ENCODE measurements at places on chromosomes 6 and 20.

- DNase-seq: no peak
These were observed 5.3 kb upstream of the CNKSR3 start for GRCh38 chr6:154515826-154516225.

GRCh38 chr6:129641344-129641743 is 68.6 kb downstream of the ARHGAP18 start:
- no peak for DNase-seq

DNA sequence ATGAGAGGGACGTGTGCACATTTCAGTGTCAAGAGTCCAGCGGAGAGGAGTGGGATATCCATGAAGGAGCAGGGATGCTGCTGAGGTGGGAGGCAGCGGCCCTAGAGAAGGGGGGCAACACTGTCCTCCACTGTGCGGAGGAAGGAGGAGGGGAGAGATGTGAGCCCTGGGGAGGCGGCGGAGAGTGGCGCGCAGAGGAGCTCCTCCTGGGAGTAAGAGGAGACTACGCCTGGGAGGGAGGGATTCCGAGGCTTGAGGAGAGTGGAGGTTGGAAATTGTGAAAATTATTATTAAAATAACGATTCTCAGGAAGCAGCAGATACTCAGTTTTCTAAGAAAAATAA is 142.7 kb downstream of the CEP57L1 start:
- DNase-seq: no peak

GRCh38 chr6:107246972-107247615 is 131.8 kb upstream of the BEND3 start:
- DNase-seq: no peak

DNA sequence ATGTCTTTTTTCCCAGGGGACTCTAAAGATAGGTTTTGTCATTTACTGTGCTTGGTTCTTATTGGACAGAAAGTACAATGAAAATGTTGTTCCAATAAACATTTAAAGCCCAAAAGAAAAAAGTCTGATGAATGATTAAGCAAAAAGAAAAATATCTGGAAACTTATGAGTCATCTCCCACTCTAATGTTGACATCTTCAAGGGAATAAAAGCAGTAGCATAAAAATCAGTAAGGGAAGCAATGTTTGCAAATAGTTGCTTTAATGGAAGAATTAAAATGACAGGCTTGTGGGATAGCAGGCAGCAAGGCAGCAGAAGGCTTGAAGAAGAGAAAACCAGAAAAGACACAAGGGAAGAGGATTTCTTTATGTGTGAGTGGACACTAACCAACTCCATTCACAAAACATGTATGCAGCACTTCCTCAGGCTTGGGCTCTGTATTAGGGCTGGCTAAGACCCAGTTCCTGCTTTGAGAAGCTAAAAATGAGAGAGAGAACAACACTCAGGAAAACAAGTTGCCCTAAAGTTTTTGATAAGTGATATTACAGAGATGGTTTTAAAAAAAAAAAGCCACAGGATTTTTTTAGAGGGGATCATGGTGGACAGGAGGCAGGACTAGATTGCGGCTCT is 263.2 kb upstream of the NT5E start:
- no peak for DNase-seq

GRCh38 chr6:147805155-147805554 is 296.7 kb downstream of the SAMD5 start:
- DNase-seq: no peak

DNA sequence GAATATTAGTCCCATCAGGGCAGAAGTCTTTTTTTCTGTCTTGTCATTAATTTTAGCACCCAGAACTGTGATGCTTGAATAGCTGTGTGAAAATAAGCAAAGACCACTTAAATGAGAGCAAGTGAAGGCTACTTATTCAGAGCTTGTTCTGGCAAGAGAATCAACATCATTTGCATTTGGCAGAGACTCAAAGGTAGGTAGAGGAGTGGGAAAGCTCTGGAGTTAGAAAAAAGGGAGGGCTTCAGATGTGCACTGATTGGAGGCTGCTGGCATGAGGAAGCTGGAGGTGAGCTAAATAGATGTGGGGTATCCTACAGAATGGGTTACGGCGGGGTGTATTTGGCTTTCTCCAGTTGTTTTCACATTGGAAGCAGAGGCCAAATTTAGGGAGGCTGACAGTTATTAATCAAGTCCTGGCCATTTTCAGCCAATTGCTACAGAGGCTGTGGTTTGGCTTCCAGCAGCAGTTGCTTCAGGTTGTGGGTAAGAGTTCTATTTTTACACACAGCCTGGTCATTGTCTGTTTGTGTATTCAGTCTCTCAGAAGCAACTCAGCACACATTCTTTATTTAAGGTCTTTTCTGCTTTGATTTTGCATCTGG is 254.3 kb downstream of the BTBD3 start:
- DNase-seq: no peak

Measured in effector memory CD4-positive, alpha-beta T cell (primary cell).